ENCODE measurements at places on chromosomes 5 and 9. TPM values are rescaled to one million over a fixed set of nuclear protein-coding genes. Genes with fewer than 3 reads are reported as not detected.

The GNG10 gene
- 10.2 TPM for total RNA-seq

The PCDHA5 gene
- total RNA-seq = not detected

The TMEFF1 gene
- 0.29 TPM for total RNA-seq

The NR5A1 gene
- total RNA-seq = not detected

The CHSY3 gene
- not detected for total RNA-seq

GRCh38 chr5:40904994-40905306, 4.3 kb upstream of the C7 start:
- H3K27ac ChIP-seq = no peak overlapping the region
- H3K4me1 ChIP-seq = no peaks in the 10 kb centered on the region
- H3K36me3 ChIP-seq = no peaks in the 10 kb centered on the region
- no peak for DNase-seq

DNA sequence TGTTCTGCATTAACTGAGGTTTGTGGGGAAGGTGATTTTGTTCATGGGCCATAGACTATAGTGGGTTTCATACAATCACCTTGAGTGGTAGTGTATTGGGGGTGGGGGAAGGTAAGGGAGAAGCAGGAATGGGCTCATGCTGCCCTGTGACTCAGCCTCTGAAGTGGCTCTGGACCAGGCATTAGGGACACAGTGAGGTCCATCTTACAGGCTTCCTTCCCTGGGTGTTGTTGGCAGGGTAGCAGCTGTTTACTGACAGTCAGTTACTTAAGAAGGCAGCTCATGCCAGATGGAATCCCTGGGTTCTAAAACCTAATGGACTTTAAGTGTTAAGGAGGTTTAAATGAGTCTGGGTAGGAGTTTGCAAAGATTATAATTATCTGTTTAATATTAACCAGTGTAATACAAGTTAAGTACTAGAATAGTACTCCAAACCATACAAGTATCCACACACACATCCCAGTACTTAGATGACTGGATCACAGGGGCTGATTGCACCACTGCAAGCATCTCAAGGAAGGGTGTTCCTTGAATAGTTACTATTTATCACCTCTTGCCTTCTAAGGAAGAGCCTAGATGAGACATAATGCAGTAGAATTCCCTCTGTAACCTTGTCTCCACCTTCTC, 59.3 kb downstream of the CAST start:
- peaks cover 6% of the 10 kb centered on the region for H3K4me1 ChIP-seq
- H3K36me3 ChIP-seq = peaks cover 37% of the 10 kb centered on the region
- no peak overlapping the region for H3K27ac ChIP-seq

DNA sequence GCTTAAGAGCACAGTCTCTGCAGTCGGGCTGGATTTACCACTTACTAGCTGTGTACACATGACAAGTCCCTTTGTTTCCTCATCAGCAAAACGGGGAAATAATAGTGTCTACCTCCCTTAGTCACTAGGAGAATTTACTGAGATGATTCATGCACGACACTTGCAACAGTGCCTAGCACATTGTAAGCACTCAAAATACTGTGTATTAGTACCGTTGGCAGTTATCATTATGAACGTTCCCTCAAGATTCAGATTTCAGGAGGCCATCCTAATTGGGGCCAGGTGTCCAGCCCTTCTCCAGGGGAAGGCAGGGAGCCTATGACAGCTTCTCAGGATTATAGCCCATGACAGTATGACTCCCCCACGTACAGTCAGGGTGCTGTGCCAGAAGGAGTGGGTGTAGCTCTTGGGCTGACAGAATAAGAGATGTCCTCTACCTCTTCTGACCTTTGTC, 164.3 kb downstream of the DOCK2 start:
- no peak overlapping the region for H3K27ac ChIP-seq
- H3K4me3 ChIP-seq = no peak overlapping the region
- H3K27me3 ChIP-seq = no peaks in the 10 kb centered on the region
- H3K4me1 ChIP-seq = peaks cover 23% of the 10 kb centered on the region

GRCh38 chr5:17929171-17929570, 294.9 kb downstream of the TAF11L14 start:
- no peaks in the 10 kb centered on the region for H3K4me1 ChIP-seq
- H3K36me3 ChIP-seq = no peaks in the 10 kb centered on the region
- no peak overlapping the region for H3K4me3 ChIP-seq
- DNase-seq = no peak
- H3K27ac ChIP-seq = no peak overlapping the region
- no peaks in the 10 kb centered on the region for H3K27me3 ChIP-seq

DNA sequence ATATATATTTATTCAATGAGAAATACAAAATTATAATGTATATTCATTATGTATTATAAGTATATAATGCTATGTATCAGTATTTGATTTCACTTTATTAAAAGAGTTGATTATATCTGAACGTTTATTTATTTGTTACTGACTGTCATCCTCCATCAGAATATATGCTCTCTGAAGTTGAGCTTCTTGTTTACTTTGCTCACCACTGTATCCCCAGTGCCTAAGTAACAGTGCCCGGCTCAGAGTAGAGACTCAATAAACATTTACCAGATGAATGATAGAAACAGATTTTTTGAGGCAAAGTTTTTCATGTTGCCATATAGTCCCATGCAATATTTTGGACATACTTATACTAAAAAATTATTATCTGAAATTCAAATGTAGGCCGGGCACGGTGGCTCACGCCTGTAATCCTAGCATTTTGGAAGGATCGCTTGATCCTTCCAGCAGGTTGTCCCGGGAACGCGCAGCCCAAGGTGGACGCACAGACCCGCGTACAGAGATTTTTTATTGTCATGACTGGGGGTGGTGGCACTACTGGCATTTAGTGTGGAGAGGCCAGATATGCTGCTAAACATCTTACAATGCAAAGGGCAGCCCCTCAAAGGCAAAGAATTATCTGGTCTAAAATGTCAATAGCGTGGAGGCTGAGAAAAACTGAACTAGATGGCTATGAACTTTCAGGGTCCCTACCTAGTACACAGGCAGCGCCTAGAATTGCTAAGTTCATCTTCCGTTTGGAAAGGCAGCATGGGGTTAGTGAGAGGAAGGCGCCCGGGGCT, 761 bp upstream of the DNAJC25 start:
- H3K27me3 ChIP-seq = no peaks in the 10 kb centered on the region
- H3K36me3 ChIP-seq = peaks cover 12% of the 10 kb centered on the region
- peaks cover 27% of the 10 kb centered on the region for H3K4me1 ChIP-seq
- peak overlapping the region; percentile 89 for H3K27ac ChIP-seq

- peaks cover 18% of the 10 kb centered on the region for H3K4me1 ChIP-seq
- H3K36me3 ChIP-seq = no peaks in the 10 kb centered on the region
- DNase-seq = peak; percentile 64
Observed at GRCh38 chr5:133868946-133869518, 99.4 kb downstream of the C5orf15 start.

GRCh38 chr5:77816686-77817085, 40.5 kb upstream of the TBCA start:
- no peak overlapping the region for H3K4me3 ChIP-seq
- H3K27ac ChIP-seq = no peak overlapping the region
- DNase-seq = no peak
- H3K36me3 ChIP-seq = no peaks in the 10 kb centered on the region

DNA sequence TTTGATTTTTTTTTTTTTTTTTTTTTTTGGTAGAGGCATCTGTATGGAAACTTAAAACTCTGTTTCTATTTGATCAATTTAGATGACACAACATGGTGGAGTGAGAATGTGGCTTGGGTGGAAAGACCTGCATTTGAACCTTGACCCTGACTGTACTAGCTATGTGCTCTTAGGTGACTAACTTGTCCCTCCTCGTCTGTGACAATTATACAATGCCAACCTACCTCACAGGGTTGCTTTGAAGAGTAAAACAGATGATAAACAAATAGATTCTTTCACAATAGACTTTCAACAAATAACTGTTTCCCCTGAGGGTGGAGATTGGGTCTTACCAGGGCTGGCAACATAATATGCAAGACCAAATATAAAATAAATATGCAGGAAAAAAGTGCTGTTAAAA, 109.3 kb downstream of the CRB2 start:
- H3K36me3 ChIP-seq = peaks cover 7% of the 10 kb centered on the region
- H3K4me1 ChIP-seq = no peaks in the 10 kb centered on the region
- H3K4me3 ChIP-seq = no peak overlapping the region
- no peak for DNase-seq
- no peak overlapping the region for H3K27ac ChIP-seq
- H3K27me3 ChIP-seq = no peaks in the 10 kb centered on the region

DNA sequence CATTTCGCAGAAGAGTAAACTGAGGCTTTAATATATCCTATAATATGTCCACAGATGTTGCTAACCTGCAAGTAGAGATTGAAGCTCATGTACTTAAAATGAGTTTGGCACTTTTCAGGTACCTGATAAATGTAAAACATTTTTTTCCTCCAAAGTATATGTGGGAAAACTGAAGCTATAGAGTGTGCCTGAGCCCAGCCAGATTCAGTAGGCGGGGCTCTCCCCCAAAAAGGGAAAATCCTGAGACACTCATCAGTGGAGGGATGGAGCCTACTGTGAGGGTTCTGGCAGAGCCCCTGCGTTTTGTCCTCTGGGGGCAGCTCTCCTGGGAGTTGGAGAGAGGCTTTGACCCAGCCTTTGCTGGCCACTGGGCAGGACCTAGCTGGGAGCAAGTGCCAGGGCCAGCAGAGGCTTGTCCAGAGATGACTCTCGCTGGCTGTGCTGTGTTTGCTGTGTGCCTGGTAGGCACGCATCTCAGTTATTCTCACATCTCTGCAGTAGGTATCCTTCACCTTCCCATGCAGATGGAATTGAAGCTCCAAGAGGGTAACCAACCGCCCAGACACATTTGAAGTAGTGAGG, 81.1 kb upstream of the SPRY4 start:
- no peaks in the 10 kb centered on the region for H3K36me3 ChIP-seq
- peaks cover 17% of the 10 kb centered on the region for H3K4me1 ChIP-seq
- no peak overlapping the region for H3K4me3 ChIP-seq
- H3K27ac ChIP-seq = no peak overlapping the region
- no peak for DNase-seq

GRCh38 chr5:40150896-40151295, 528.8 kb upstream of the PTGER4 start:
- no peaks in the 10 kb centered on the region for H3K36me3 ChIP-seq
- no peaks in the 10 kb centered on the region for H3K27me3 ChIP-seq
- DNase-seq = no peak
- H3K4me1 ChIP-seq = no peaks in the 10 kb centered on the region

GRCh38 chr5:174919351-174919750, 195.0 kb downstream of the MSX2 start:
- no peaks in the 10 kb centered on the region for H3K36me3 ChIP-seq
- H3K4me1 ChIP-seq = no peaks in the 10 kb centered on the region
- H3K27me3 ChIP-seq = peaks cover under 1% of the 10 kb centered on the region
- H3K4me3 ChIP-seq = no peak overlapping the region

- H3K27me3 ChIP-seq = peaks cover 32% of the 10 kb centered on the region
- H3K36me3 ChIP-seq = no peaks in the 10 kb centered on the region
- H3K27ac ChIP-seq = no peak overlapping the region
- H3K4me3 ChIP-seq = no peak overlapping the region
Observed at GRCh38 chr5:170745481-170746071, 37.9 kb upstream of the GABRP start.
